ENCODE measurements at places on chromosomes 7 and 10. TPM values are rescaled to one million over a fixed set of nuclear protein-coding genes. Genes with fewer than 3 reads are reported as not detected.

ZNF37A gene
- 10.0 TPM for total RNA-seq

DNA sequence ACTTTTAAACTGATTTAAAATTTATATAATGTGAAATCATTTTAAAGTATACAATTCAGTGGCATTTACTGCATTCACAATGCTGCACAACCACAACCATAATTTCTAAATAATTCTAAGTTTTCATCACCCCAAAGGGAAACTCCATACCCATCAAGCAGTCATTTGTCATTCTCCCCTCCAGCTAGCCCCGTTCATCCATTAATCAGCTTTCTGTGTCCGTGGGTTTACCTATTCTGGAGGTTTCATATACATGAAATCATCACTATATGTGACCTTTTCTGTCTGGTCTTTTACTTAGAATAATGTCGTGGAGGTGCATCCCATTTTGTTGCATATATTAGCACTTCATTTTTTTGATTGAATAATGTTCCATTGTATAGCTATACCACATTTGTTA is 214.1 kb downstream of the ADK start:
- no peak for DNase-seq

GRCh38 chr7:68492359-68492690 is 1106.0 kb upstream of the AUTS2 start:
- DNase-seq, result no peak

DNA sequence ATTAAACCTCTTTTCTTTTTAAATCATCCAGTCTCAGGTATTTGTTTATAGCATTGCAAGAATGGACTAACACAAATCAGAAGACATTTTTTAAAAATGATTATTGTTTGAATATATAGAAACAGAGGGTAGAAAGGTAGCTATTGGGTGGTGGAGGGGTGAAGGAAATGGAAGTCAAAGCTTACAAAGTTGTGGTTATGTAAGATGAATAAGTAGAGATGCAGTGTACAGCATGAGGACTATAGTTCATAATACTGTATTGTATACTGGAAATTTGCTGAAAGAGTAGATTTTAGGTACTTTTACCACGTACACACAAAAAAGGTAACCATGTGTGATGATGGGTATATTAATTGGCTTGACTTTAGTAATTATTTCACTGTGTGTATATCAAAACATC is 144.0 kb upstream of the FAM3C start:
- no peak for DNase-seq

PRKG1 gene
- total RNA-seq, result 14.8 TPM

DNA sequence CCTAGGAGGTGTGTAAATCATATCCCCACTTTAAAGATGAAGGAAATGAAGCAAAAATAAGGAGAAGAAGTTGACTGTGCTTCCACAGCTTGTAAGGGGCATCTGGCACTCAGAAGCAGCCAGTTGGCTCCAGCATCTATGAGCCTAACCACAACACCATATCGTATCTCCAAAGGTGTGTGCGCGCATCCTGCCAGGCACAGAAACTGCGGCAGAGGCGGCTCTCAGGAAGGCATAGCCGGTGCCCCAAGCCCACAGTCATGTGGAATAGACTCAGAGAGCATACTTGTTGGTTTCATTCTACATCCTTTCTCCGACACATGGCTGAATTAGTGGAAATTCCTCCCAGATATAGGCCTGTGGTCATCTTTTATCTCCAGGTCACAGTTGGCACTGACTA is 423.9 kb downstream of the CALN1 start:
- no peak for DNase-seq

SPDYE5 gene
- total RNA-seq, result not detected

DNA sequence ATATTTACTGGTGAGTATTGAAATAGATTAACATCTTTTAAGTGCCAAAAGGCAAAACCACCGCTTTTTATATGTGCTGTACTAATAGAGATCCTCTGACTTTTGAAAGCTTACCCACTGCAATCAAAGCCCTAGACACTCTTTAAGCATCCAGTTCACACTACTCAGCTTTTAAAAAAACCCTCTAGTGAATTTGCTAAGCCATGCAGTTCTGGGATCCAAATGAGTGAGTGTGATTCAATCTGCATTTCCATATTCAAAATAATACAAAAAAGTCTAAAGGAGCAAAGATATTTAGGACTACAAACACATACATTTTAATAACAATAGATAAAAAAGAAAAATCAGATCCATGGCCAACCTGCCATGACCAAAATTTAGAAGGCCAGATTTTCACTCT is 288.2 kb downstream of the MAGI2 start:
- no peak for DNase-seq

DNA sequence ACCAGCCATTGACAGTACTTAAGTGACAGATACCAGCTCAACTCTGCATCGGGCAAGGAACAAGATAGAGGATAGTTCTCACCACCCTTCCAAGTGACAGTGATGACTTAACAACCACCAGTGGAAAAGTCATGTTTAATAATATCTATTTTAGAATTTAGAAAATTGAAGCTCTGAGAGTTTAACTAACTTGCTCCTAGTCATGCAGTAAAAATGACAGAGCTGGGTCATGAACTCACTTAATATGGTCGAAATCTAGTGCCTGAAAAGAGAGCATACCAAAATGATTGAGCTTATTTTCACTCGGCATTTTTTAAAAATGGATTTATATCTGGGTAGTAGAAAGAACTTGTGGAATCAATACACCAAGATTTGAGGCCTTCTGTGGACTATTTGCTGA is 367.8 kb upstream of the IGFBP3 start:
- DNase-seq, result no peak

NPVF gene
- not detected for total RNA-seq

DNA sequence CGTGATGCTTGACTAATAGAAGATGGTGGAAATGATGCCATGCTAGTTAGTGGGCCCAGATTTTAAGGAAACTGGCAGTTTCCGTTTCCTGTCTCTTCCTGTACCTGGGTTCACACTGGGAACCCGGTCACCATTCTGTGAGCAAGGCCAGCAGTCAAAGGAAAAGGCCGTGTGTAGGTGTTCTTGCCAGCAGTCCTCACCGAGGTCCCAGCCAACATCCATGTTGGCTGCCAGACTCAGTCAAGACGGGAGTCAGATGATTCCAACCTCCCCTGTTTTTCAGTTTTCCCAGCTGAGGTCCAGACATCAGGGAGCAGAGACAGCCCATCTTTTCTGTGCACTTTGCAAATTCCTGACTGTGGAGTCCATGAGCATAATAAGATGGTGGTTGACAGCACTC is 15.2 kb upstream of the PILRB start:
- no peak for DNase-seq

CLDN4 gene
- total RNA-seq, result not detected

PITX3 gene
- 11.6 TPM for total RNA-seq

DNA sequence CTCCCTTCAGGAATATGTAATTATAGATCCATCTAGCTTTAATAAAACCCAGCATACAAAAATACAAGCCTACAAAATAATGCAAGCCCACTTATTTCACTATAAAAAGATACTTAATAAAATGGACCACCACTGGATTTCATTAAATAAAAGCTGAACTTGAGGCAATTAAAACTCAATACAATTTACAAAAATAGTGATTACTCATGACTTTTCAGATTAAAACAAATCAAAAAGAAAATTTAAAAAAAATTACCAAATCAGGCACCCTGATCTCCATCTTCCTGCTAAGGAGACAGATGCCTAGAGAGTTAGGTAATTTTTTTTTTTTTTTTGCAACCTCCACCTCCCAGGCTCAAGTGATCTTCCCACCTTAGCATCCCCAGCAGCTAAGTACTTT is 41.8 kb downstream of the PRTFDC1 start:
- no peak for DNase-seq

DNA sequence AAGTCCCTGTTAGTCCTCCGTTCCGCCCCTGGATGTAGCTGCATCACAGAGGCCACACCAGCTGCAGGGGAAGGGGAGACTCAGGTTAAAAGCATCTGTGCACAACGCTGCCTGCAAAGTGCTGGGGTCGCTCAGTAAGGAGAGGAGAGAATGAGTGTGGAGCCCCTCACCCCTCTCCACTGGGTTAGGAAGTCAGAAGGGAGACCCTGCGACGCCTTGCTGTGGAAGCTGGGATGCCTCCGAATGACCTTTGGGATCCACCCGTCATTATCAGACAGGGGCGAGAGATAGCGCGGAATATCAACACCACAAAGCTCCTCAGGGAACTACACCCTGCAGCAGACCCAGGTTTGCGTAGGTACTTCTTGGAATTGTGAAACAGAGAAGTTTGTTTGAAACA is 167.7 kb upstream of the SHH start:
- DNase-seq, result no peak

TUBB8 gene
- not detected for total RNA-seq

CALML5 gene
- not detected for total RNA-seq

DNA sequence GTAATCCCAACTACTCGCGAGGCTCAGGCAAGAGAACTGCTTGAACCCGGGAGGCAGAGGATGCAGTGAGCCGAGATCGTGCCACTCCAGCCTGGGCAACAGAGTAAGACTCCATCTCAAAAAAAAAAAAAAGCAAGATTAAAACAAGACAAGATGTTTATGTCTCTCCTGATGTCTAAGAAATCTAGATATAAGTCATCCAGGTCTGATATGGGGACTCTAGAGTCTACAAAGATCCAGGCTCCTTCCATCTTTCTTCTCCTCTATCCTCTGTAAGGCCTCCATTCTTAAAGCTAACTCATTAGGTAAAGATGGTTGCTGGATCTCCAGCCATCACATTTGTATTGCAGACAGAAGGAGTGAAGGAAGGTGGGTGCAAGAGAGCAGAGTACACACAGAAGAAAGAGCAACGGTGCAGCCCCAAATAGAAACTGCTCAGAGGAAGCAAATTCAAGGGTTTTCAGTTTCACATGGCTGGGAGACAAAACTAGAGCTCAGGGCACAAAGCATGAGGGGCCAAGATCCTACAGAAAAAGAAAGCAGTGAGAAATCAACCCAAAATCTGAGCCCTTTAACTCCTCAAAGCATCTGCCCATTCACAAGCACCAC is 57.6 kb downstream of the USP6NL start:
- DNase-seq, result no peak

DNA sequence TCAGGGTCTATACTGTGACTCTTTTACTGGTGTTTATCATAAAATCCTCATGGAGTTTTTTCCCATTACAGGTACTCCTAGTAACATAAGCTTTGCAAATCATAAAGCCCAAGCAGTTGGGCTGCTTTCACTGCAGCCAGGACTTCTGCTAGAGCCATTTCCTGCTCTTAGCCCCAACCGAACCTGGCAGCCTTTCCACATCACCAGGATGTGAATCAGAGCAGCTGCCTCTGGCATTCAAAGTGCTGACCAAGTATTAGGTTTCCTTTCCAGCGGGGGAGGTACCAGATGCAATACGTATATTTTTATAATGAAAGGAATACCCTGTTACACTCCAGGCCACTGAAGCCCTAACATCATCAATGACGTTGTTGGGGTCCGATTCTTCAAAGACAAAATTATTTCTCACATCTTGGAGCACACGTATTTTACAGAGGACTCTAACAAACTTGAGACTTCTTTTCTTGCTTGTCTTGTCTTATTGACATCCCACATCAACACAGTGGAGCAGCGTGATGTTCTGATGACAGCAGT is 3.6 kb upstream of the HTR5A start:
- peak; percentile 99 for DNase-seq

DNA sequence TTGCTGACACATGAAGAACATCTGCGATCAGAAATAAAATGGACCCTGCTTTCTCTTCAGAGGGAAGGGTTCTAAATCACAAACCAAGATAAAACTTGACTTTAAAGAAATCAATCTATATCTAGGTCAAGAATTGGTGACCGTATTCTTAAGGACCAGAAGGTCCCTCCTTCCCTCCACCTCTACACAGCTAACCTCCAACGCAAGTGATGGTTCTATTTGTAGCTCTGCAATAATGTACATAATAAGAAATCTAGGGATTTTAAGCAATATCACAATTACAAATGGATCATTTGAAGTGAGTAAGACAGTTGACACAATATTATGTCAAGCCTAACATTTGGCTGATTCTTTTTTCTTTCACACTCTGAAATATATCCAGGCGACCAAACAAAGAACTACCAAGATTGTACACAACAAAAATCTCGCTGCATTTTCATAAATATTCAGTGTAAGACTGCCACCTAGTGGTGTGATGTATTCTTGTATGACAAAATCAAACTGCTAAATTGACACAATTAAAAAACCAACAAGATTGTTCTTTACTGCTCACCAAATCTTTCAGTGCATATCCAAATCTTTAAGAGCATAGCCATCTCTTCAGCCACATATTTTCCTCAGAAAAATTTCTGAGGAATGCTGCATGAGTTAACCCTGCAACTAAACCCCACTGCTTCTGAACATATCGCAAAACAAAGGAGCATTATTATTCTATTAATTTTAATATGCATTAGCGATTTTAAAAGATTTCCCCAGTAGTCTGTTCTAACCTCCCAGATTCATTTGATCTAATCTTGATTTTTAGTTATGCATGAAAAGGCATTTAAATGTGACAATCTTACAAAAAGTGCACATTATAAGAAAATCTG is 44.5 kb downstream of the ICA1 start:
- peak; percentile 85 for DNase-seq

- DNase-seq, result peak; percentile 71
Measured at GRCh38 chr7:73623798-73624668, at the start of gene MLXIPL. Gene MLXIPL (minus strand): TSS chr7:73624522. CDS start chr7:73624492, 30 bp downstream.

GRCh38 chr10:93406364-93407145 is 75.6 kb downstream of the MYOF start:
- peak; percentile 50 for DNase-seq

CCDC172 gene
- total RNA-seq, result not detected

GIMAP2 gene
- 2.1 TPM for total RNA-seq

DNA sequence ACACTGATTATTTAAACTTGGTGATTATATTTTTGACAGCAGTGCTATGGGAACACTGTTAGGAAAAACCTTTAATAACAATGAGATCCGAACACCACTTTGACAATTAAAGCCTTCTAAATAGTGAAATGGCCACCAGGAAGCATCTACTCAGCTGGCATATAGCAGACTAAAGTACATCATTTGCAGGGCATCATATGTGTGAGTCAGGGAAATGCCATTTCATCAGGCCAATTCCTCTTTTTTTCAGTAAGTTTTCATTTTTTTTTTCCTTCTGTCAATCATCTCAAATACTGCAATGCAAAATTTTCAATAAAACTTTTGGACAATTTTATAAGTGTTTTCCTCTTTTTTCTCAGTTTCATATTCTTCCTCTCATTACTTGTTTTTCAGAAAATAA is 521.4 kb upstream of the SEMA3D start:
- no peak for DNase-seq

DNA sequence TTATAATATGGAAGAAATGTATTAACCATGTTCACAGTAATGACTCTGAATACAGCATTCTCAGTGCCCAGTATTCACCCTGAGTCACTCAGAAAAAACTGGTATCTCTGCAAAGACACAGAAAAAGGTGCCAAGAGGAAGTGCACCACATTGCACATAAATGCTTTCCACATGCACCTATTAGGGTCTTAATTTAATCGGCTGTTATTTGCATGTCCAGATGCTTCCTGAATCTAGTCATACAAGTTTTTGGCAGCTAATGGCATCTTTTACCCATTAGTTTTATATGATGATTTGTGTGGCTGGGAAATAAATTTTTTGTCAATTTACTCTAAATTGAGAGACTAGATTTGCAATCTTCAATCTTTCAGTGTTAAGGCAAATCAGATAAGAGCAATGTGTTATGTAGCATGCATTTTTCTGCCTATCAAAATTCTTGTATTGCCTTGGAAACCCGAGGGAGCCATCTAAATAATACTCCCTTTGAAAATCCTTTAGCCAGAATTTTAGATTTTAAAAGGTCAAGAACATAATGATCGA is 58.2 kb downstream of the ZNF680 start:
- no peak for DNase-seq

- peak; percentile 43 for DNase-seq
Measured at GRCh38 chr7:139763330-139763729, 14.5 kb downstream of the HIPK2 start.
